Osteoblast (primary cell): ENCODE measurements at places on chromosomes 5 and 9. TPM values are rescaled to one million over a fixed set of nuclear protein-coding genes. Genes with fewer than 3 reads are reported as not detected.

DNA sequence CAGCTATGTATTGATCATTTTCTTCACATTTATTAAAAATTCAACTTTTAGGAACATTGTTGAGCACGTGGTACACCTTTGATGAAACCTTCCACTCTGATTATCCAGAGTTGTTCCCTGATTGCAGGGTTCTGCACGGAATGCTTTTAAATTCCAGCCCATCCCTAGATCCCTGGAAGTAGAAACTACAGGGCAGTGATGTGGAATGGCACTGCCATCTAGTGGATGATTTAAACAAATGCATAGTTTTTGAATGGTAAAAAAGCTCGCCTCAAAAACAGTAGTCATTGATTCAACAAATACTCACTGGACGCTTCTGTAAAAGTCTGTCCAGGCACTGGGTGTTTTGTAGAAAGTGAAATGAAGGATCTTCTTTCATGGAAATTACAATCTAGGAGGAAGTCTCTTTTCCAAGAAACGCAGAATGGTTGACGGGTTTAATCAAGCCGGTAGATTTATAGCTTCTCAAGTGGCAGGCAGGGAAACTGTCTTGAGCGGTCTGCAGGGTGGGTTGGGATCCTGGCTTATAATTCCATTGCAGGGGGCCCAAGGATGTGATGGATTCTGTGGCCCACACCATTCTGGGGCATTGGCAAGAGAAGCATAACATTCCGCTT is 118.4 kb downstream of the ARHGAP26 start:
- DNase-seq: no peak

DNA sequence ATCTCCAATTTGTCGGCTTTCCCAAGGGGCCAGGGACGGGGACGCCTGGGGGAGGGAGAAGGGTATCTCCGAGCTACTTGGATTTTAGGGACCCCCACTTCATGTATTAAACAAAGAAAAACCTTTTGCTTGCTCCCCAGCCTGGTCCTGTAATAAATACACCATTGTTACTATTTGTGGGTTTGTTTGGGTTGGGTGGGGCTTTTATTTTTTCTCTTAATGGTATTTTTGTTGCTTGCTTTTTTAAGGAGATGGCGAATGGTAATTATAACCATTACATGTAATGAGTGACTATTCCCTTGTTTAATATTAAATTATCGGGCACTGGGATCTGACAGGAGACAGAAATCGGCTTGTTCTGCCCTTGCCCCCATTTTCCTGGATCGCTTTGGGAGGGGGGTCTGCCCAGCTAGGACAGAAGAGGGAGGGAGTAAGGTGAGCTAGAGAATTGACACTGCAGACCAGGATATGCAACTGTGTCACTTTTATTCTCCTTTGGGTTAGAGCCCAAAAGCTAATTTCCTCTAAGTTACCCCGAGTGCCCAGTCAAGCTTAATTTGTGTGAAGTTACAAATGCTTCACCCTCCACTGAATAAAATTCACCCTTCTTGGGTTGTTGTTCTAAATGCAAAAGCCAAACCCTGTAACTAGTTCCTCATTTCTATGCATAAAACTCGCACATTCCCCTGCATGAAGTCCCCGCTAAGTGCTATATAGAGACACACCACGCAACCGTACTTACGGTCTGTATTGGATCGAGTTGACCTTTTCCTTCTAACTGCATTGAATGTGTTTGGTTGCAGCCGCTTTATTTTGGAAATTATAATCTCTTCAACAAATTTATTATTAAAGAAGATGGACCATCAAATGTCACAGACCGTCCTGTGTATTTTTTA is 1.6 kb upstream of the ZNF608 start:
- DNase-seq: no peak

DNA sequence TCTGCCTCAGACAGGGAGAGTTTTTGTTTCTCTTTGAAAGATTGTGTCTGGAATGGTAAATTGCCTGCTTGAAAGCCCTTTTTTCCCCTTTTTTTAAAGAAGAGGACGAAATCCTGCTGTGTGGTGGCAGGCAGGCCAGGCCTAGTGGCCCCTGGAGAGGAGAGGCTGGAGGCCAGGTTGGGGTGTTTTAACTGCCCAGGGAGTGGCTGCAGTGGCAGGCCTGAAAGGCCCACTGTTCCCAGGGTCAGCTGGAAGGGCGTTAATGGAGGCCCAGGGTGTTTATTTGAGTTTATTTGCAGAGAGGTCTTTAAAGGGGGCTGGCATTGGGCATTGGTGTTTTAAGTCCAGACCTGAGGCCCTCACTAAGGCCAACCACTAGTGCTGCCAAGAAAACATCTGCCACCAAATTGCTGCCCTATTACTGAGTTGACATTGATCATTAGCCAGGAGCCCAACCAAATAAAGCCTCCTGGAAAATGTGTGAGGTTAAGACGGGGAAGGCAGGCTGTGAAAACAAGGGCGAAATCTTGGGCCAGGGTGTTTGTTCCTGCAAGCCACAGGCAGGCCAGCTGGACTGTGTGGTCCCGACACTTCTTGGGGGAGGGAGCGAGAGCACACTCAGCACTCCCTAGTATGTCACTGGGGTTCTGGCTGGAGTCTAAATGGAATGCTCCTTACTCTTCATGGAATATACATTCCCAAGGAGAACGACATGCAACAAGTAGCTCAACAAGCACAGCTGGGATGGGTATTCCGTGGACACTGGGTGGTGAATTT is 5.0 kb downstream of the JADE2 start:
- DNase-seq: peak; percentile 36

- DNase-seq: no peak
Measured at GRCh38 chr9:104304925-104305324, 199.1 kb upstream of the OR13F1 start.

DNA sequence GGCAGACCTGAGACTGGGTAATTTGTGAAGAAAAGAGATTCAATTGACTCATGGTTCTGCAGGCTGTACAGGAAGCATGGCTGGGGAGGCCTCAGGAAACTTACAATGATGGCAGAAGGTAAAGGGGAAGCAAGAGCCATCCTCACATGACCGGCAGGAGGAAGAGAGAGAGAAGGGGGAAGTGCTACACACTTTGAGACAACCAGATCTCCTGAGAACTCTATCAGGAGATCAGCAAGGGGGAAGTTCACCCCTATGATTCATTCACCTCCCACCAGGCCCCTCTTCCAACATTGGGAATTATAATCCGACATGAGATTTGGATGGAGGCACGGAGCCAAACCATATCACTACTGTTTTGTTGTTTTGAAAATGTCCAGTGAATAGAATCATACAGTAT is 110.2 kb downstream of the DAPK1 start:
- no peak for DNase-seq

GRCh38 chr9:126777733-126778132 is 27.1 kb upstream of the ZBTB43 start:
- no peak for DNase-seq

Gene SV2C
- total RNA-seq: not detected in 2 replicates

DNA sequence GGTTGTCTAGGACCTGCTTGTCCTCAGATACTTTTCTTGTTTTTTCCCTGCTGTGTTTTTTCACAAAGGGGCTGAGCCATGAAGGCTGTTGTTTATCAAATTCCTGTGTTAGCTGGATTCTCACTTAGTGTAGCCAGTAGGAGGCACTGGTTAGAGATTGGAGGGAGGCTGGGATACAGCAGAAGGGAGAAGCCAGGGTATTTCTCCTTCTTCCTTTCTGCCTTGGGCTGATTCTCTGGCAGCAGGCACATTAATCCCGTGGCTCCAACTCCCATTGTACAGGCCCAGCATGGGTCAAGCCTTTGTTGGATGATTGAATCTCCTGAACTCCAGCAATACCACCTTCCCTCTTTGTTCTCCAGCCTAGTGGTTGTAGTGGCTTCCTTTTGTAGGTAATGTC is 46.4 kb upstream of the FAM170A start:
- no peak for DNase-seq

- DNase-seq: no peak
Measured at GRCh38 chr9:115212125-115212605, 94.2 kb upstream of the TNC start.

- no peak for DNase-seq
Measured at GRCh38 chr9:91033797-91034196, 232.2 kb downstream of the SYK start.

GRCh38 chr5:107418902-107419301 is 251.8 kb downstream of the EFNA5 start:
- DNase-seq: no peak

Gene MED10
- 12.4 and 13.4 TPM in 2 replicates for total RNA-seq

GRCh38 chr9:137406876-137407589 is 15.9 kb downstream of the EXD3 start:
- peak; percentile 99 for DNase-seq

DNA sequence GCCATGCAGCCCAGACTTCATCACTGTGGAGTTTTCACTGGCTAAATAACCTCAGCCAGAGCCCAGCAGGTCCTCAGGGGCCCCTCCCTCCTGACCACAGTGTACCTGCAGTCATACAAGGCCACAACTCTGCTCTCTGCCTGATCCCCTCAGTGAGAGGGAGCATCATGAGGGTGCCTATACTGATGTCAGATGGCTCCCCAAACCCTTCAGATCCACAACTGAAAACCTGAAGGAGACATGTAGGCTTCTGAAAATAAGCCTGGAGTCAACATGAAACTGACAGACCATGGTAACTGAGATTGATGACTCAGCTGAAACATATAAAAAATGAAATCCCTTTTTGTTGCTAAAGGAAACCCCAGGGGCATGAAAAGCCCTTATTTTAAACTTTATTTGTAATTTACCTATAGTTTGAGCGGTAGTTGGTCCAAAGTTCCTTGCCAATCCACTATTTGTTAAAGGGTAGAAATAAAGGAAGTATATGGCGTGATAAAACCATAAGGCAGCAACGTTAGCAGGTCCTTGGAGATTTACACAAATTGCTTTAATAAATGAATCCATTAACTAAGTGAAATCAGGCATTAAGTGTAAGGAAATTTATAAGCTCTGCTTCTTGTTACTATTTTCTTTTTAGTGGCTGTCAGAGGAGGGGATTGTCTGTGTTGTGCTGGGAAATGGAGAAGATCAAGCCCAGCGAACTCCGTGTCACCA is 68.3 kb downstream of the FGF1 start:
- no peak for DNase-seq

DNA sequence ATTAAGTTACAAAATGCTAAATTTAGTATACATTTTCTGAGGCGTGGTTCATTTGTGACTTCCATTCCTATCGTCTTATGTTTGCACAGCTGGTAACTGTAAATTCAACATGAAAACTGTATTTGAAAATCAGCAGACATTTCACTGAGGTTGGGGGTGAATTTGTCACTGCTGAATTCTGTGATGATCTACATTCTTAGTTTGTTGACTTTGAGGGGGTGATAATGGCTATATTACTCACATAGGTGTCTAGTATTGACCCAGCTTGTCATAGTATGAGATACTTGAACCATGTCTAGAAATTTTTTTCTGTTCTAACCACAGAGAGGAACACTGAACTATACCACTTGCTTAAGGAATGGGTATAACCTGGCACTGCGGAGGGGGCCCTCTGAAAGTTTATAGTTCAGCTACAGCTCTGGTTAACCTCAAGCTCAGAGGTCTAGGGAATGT is 313.3 kb downstream of the PIK3R1 start:
- DNase-seq: no peak

DNA sequence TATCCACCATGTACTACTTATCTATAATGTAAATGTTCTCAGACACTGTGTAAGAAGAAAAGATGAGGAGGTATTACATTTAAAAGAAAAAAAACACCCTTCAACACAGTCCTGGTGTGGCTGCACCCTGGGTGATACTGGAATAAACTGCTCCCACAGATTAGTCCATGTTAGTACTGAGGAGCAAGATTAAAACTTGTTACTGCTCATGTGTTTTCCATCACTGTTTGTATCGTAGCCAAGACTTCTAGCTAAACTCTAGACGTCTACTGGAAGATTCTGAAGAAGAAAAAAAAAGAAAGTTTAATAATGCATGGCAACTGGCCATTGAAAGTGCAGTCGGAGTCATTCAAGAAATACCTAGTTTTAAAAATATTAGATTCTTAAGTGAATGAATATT is at the start of gene ASPN:
Gene ASPN (minus strand): TSS at position 178 of the 400 bp plus-strand sequence.
- no peak for DNase-seq

Gene SGTB
- total RNA-seq: 20.6 and 21.4 TPM in 2 replicates

Gene C9orf85
- total RNA-seq: 11.2 and 12.1 TPM in 2 replicates

Gene FCN2
- total RNA-seq: not detected in 2 replicates

GRCh38 chr9:105958587-105958986 is 264.2 kb downstream of the TMEM38B start:
- DNase-seq: no peak

DNA sequence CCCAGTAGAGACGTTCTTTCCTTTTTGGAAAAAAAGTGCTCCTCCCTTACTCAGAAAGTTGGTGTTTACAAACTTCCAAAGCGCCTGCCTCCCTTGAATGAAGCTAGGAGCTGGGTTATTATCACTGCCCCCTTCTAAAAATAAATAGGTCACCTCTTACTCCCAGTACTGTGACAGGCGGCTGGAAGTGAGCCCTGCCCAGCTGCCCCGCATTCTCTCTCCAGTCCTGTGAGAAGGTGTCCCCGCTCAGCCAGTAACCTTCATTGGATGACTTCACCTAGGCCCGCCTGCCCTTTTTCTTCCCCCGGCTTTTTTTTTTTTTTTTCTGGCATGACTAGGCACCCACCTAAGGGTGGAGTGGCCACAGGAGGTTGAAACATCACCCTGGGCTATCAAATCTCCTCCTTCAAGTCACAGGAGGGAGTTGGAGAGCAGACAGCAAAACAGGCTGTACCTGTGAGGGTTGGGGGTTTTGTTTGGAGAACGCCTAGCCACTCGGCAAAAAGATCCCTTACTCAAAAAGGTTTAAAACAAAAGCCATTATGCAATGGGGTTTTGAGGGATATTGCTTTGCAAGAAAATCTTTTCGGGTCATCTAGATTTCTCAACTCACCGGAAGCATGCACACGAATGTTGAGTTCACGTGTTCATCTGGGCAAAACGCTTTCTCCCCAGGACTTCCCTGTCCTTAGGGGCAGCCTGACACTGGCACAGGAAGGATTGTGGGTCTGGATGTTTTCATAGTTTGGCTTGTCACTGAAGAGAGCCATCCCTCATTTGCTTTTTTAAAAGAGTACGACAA is 43.3 kb upstream of the ZNF622 start:
- DNase-seq: no peak

- DNase-seq: no peak
Measured at GRCh38 chr9:108484468-108484867, 371.3 kb downstream of the ACTL7B start.

- DNase-seq: no peak
Measured at GRCh38 chr5:112594095-112594850, 143.4 kb upstream of the APC start.

DNA sequence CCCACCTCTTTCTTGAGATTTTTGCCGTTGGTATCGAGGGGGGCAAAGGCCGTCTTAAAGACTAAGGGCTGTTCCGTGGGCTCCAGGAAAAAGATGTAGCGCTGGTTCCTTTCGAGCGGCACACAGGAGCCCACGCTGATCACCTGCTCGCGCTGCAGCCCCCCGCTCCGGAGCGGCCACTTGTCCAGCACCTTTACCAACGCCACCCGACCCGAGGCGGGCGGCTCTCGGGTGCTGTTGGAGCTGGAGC is 781 bp downstream of the NRG2 start:
- DNase-seq: no peak

GRCh38 chr5:94784536-94785505 is 166.4 kb downstream of the SLF1 start:
- DNase-seq: no peak

DNA sequence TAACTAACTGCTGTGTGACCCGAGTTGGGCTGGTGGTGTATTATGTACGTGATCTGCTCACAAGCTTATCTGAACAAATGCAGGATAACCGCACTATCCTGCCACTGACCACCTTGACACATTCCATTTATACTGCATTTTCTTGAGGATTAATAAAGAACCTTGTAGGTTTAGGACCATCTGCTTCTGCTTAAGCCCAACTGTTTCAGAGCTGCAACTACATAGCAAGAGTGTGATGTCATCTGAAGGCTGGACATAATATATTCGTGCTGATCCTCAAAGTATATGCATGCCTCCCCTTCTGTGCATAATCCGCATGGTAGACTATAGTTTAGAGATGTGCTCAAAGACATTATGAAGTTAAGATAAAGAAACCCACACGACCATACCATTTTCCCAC is 435.9 kb downstream of the BNC2 start:
- peak; percentile 32 for DNase-seq
